ENCODE measurements at places on chromosomes 3 and 15. TPM values are rescaled to one million over a fixed set of nuclear protein-coding genes. Genes with fewer than 3 reads are reported as not detected.

Gene OR5AC2
- not detected for total RNA-seq

Gene SLC22A14
- not detected for total RNA-seq

Gene SLC12A8
- not detected for total RNA-seq

DNA sequence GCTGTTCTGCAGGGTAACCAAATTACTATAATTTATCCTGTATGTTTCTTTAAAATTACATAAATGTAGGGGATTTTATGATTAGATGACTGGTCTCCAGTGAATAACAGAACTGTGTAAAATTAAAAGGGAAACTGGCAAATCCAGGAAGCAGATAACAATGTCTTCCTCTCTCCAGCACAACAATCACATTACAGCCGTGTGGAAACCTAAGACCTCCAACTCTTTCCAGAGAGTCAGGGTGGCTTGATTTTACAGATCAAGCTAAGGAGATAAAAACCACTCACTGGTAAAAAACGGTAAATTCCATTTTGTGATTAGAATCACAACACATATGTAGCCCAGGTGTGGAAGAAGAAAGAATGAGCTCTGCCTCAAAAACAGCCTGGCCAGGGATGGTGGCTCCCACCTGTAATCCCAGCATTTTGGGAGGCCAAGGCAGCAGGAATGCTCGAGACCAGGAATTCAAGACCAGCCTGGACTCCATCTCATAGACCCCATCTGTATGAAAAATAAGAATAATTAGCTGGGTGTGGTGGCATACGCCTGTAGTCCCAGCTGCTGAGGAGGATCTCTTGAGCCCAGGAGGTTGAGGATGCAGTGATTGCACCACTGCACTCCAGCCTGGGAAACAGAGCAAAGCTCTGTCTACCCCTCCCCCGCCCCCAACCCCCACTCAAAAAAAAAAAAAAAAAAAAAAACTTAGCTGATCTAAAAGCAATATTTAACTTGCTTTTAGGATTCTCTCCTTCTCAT lies 29.0 kb downstream of the IL17RD start:
- no peak for DNase-seq

DNA sequence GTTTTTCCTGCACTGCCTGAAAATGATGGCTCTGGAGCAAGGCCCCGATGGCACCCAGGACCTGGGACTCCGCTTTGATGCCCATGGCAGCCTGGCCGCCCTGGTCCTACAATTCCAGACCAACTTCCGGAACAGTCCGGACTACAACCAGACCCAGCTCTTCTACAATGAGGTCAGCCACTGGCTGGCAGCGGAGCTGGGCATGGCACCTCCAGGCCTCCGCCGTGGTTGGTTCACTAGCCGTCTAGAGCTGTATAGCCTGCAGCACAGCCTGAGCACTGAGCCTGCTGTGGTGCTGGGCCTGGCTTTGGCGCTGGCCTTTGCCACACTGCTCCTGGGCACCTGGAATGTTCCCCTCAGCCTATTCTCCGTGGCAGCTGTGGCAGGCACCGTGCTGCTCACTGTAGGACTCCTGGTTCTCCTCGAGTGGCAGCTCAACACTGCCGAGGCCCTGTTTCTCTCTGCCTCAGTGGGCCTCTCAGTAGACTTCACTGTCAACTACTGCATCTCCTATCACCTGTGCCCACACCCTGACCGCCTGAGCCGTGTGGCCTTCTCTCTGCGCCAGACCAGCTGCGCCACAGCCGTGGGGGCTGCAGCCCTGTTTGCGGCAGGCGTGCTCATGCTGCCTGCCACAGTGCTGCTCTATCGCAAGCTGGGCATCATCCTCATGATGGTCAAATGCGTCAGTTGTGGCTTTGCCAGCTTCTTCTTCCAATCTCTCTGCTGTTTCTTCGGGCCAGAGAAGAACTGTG lies 10.9 kb downstream of the DISP2 start:
- DNase-seq = no peak

DNA sequence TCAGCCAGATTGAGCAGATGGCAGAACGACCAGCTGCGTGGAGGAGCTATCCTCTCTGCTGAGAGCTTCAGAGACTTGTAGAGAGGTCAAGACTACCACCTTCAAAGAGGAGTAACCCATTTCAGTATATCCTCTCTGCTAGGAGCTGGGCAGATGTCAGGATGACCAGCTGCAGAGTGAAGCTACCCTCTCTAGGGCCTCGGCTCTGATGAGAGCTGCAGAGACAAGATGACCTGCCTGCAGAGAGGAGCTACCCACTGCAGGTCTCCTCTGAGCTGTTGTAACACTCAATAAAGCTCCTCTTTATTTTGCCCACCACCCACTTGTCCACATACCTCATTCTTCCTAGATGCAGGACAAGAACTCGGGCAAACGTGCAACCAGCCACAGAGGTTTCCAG lies 1522.7 kb downstream of the OTOL1 start:
- DNase-seq = no peak

All from G401 (cell line).